ENCODE measurements at places on chromosomes 11 and 22.

DNA sequence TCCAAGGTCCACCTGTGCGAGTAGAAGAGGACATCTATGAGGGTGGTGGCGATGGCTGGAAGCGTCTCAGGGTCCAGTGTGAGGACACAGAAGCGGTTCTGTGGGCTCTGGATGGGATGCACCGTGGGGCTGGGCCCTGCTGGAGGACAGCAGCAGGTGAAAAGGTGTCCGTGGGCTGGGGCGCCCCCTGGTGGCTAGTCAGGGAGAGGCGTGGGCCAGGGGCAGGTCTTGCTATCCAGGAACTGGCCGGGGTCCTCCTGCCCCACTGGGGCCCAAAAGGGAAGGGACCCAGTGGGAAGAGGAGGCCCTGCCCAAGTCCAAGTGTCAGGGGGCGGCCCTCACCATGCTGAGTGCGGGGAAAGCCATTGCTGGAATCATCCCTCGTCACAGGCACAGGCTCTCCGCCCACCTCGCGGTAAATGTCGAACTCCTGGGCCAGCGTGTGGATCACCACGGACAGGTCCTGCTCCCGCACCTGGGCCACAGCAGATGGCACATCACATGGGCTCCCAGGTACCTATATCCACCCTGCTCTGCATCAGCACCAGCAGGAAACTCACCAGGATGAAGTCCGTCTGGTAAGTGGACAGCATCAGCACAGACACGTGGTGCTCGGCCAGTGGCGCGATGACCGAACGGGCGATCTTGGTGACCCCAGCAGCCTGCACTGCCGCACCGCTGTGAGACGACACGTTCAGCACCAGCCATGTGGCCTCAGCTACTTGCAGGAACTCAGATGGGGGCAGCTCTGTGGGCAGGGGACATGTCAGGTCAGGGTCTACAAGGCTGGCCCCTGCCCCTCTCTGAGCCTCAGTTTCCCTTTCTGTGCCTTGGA, 2.3 kb downstream of the CASTOR1 start:
- peak; percentile 84 for DNase-seq

DNA sequence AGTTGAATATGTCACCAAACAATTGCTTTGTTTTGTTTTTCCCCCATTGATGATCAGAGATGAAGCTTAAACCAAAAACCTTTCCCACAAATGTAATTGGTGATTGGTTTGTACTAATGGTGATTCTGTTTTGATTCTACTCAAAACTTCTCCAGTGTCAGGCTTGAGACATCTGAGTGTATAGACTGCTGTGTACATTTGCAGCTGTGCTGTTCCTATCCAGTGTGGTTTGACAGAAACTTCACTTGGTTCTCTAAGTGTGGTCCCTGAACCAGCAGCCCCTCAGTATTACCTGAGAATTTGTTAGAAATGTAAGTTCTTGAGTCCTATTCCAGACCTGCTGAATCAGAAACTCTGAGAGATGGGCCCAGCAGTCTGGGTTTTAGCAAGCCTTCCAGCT, 84.8 kb downstream of the PPP6R3 start:
- DNase-seq, result no peak

GRCh38 chr11:64349025-64349387, 9.0 kb downstream of the CCDC88B start:
- DNase-seq, result no peak

DNA sequence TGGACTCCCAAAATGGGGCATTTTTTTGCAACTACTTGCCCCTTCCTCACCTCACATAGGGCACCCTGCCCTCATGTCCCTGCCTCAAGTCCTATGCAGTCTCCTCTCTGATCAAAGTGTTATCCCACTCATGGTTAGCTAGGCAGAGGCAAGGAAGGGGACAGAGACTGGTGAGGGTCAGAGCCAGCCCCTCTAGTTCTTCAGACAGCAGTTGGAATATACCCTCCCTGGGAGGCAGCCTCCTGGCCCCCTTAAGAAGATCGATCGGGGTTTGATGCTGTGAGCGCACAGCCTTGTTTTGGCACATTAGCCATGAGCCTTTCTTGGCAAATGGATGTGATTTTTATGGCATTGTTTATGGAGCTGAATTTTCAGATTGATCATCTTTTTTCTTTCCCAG, 436.9 kb downstream of the BUD13 start:
- DNase-seq, result no peak

DNA sequence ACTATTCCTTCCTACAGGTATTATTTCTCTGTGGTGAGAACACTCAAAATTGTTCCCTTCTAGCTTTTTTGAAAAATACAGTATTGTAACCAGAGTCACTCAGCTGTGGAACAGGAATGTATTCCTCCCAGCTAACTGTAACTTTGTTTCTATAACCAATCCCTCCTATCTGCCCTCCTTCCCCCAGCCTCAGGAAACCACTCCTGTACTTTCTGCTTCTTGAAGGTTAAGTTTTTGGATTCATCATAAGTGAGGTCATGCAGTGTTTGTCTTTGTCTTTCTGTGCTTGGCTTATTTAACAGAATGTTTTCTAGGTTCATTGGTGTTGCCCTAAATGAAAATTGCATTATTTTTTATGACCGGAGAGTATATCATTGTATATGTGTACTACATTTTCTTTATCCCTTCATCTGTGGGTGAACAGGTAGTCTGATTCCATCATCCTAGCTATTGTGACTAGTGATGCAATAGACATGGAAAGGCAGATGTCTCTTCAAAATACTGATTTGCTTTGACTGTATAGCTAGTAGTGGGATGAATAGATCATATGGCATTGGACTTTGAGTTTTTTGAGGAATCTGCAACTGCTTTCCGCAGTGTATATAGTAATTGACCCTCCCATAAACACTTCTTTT, 112.9 kb upstream of the GRK3 start:
- no peak for DNase-seq

DNA sequence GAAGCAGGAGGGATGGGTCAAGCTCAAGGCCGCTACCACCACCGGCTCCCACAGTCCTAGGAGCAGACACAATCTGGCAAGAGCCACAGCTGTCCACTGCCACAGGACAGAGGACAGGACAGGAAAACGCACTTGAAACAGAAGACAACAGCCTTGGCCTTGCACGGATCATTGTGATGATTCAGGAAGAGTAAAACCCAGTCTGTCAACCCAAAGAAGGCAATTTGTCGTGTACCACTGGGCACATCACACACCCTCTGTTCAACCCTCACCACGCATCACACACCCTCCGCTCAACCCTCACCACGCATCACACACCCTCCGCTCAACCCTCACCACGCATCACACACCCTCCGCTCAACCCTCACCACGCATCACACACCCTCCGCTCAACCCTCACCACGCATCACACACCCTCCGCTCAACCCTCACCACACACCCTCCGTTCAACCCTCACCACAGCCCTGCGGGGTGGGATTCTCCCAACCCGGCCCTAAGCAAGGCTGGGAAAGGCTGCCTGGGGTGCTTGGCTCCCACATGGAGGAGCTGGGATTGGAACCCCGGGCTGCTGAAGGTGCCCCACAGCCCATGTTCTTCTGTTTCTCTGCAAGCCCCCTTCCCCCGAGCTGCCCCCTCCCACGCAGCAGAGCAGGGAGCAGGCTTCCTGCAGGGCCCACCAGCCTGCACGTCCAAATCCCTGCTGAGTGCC, 11.3 kb upstream of the CDC42BPG start:
- DNase-seq, result no peak

GRCh38 chr11:827146-827896, 398 bp upstream of the CRACR2B start:
- DNase-seq, result no peak

- DNase-seq, result no peak
Observed at GRCh38 chr11:125081098-125081798, 18.1 kb downstream of the SLC37A2 start.

GRCh38 chr11:96162816-96163499, 180.0 kb downstream of the MAML2 start:
- DNase-seq, result no peak

DNA sequence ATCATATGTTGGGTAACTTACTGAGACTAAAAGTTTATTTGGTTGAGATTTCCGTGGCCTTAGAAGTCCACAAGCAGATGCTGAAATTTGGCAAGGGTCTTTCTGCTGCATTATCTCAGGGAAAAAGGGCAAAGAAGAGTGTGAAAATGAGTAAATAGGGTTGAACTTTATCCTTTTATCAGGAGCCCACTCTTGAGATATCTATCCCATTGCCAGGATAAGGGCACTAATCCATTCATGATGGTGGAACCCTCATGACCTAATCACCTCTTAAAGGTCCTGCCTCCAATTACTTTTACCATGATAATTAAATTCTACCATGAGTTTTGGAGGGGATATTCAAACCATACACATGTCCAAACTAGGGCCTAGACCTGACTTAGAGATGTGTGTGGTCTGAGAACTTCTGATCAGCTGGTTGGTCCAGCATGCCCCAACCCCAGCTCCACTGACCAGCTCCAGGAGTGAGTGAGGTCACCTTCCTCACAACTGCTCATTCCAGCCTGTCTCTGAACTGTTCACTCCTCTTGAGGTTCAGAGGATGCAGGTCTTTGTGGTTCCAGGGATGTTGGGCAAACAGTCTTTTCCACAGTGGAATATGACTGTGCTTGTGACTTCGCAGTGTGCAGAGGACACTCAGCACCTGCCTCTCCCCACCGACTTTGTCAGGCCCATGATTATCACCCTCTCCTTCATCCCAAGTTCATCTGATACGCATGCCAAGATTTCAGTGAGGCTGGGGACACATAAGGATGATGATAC, 130.1 kb upstream of the TOP3B start:
- DNase-seq, result no peak

DNA sequence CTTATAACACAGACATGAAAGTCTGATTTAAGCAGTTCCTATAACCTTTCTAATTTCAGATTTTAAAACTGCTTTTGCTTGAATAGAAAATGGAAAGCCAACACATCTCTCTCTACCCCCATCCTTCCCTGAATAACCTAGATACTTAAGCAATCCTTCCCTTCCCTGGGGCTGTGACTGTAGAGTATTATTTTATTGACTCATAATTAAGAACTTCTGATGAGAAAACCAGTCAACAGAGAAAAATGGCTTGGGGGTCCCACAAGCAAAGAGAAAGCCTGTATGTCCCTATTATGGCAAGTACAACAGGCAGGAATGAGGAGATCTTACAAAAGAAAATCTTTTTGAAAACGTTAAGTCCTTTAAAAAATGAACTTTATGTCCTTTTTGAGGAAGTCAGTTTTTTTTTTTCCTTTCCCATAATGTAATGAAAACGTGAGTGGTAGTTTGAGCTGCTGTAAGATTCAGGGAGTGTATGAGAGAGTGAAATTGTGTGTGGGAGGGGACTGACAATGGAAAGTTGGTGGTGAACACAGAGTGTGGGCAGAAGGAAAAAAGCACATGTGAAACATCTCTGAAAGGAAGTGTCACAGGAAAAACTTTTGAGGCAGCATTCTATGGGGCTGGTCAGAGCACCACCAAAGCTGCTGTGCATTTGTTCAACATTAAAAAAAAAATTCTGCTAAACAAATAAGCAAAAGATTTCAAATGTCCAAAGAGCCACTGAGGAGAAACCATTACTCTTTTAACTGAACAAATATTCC, 154.6 kb downstream of the MAML2 start:
- no peak for DNase-seq

DNA sequence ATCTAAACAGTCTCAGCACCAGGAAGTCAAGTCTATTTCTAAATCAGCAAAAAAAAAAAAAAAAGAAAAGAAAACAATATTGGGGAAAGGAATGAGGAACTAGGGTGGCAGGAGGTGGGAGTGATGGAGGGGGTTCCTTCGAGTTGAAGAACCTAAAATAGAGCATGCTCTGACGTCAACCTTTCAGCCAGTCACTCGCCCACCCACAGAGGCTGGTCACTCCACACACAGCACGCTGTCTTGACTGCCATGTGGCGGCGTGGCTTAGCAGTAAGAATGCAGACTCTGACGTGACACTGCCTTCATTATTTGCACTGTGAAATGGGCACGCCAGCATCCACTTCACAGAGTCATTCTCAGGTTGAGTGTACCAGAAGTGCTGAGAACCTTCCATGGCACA, 48.3 kb downstream of the LARGE1 start:
- no peak for DNase-seq

- no peak for DNase-seq
Observed at GRCh38 chr11:1883346-1884302, 8.1 kb downstream of the PRR33 start.

DNA sequence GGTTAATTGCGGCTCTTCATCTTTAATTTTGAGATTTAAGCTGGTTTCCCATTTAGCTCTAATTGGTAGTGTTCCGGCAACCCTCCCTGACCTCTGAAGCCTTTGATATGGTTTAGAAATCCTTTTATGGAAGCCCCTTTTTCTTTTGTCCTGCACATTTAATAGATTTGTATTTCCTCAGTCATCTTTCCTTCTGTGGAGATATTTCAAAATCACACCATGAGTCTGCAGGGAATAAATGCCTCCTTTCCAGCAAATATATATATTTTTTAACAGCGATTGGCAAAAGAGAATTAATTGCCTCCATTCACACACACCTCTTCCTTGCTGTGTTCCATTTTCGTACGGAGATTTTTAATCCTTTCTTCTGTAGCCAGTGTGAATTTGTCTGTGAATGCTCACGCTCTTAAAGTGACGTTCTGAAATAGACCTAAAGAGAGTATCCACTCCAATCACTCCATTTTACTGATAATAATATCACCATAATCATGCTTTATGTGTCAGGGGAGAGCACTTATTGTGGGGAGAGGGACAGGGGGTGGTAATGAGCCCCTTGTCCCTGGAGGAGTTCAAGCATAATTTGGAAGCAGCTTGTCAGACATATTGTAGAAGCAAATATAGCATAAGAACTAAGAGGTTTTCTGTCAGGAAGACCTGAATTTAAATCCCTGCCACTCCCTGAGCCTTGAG, 142.5 kb upstream of the SYT13 start:
- DNase-seq, result no peak

GRCh38 chr11:3642071-3642951, 519 bp upstream of the ART5 start:
- peak; percentile 66 for DNase-seq

- DNase-seq, result no peak
Observed at GRCh38 chr11:85694385-85694980, 8.5 kb upstream of the CCDC89 start.

DNA sequence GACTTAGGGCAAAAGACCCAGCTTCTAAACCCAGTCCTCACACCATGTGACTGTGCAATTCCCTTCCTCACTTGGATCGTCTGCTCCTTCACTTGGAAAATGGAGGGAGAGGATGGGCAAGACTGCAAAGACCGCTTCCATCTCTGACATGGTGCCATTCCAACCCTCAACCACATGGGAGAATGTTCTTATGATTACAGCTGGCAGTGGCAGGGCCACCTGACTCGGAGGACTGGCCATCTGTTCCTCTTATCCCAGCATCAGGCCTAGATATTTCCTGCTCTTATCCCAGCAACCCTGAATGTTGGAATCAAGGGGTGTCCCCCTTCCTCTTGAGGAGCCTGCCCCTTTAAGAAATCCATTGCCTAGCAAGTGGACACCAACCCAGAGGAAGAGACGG, 15.4 kb downstream of the DSCAML1 start:
- no peak for DNase-seq

GRCh38 chr11:2436013-2436520, 8.2 kb downstream of the TRPM5 start:
- no peak for DNase-seq

GRCh38 chr11:17386331-17387084, 2.0 kb downstream of the KCNJ11 start:
- DNase-seq, result no peak

Data from effector CD4-positive, alpha-beta T cell (primary cell).